Hepatocyte (in vitro differentiated cells): ENCODE measurements at places on chromosomes 5 and 9. TPM values are rescaled to one million over a fixed set of nuclear protein-coding genes. Genes with fewer than 3 reads are reported as not detected.

The PCDHGA1 gene
- total RNA-seq, result 0.24 and 0.33 TPM in 2 replicates

The PCDHB14 gene
- 3.9 and 4.3 TPM in 2 replicates for total RNA-seq

The PRR7 gene
- total RNA-seq, result 4.8 TPM in 2 replicates

The FRMPD1 gene
- 0.10 and 0.28 TPM in 2 replicates for total RNA-seq

The TMEM171 gene
- total RNA-seq, result 1.3 and 2.9 TPM in 2 replicates

The ESM1 gene
- total RNA-seq, result 2.2 and 2.6 TPM in 2 replicates

The UBLCP1 gene
- 20.2 and 28.9 TPM in 2 replicates for total RNA-seq

The SLC6A18 gene
- not detected in 2 replicates for total RNA-seq

The TNIP1 gene
- 54.3 and 64.6 TPM in 2 replicates for total RNA-seq

The IL5 gene
- not detected in 2 replicates for total RNA-seq

The OR1J2 gene
- total RNA-seq, result not detected in 2 replicates

DNA sequence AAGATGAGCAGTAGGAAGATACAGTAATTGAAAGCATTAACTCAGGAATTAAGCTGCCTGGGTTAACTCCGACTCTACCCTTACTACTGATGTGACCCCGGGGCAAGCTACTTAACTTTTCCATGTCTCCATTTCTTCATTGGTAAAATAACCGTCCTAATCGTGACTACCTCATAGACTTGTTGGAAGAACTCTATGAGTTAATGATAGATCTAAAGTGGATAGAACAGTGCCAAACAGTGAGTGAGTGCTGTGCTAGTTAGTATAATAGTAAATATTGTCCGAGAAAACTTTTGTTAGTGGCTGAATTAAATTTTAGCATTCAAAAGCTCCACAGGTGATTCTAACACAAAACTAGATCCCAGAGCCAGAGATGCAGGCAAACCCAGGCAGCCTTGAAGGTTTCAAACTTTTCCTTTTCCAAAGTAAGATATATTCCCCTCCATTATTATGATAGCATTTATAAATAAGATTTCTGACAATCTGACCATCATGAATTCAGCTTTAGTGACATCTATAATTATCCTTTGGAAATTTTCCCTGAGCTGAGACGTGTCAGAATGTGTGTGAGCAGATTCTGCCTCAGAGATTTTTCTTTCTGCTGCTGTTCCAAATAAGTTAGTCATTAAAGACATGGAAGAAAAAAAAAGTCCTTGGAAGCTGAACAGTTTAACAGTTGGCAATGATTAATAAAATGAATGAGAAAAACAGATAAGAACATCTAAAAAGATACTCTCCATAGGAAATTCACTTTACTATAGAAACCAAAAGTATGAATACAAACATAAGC, 369.5 kb downstream of the PRELID2 start:
- no peaks in the 10 kb centered on the region for H3K36me3 ChIP-seq
- DNase-seq, result peak; percentile 13
- no peaks in the 10 kb centered on the region for H3K27me3 ChIP-seq

DNA sequence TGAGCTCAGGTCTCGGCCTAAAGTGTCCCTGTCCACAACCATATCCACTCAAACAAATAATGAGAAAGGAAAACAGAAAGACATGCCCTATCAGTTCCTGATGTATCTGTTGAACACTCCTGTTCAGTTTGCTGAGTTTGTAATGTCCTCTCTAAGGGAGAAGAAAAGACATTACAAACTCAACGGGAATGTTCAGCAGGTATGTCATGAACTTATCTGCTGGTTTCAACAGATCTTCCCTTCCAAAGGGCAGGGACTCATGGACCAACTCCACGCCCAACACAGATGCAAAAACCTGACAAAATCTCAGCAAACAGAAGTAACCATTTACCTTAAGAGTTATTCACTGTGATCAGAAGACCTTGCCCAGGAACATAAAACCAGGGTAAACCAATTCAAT, 23.7 kb downstream of the BICD2 start:
- no peaks in the 10 kb centered on the region for H3K36me3 ChIP-seq
- H3K27me3 ChIP-seq, result no peaks in the 10 kb centered on the region
- DNase-seq, result no peak
- peaks cover 9% of the 10 kb centered on the region for H3K4me1 ChIP-seq
- H3K27ac ChIP-seq, result peak overlapping the region; percentile 31
- no peak overlapping the region for H3K4me3 ChIP-seq

GRCh38 chr5:25418978-25419377, 774.2 kb upstream of the CDH10 start:
- H3K27ac ChIP-seq, result no peak overlapping the region
- no peaks in the 10 kb centered on the region for H3K36me3 ChIP-seq
- H3K27me3 ChIP-seq, result no peaks in the 10 kb centered on the region
- H3K4me3 ChIP-seq, result no peak overlapping the region
- H3K4me1 ChIP-seq, result no peaks in the 10 kb centered on the region
- DNase-seq, result no peak

DNA sequence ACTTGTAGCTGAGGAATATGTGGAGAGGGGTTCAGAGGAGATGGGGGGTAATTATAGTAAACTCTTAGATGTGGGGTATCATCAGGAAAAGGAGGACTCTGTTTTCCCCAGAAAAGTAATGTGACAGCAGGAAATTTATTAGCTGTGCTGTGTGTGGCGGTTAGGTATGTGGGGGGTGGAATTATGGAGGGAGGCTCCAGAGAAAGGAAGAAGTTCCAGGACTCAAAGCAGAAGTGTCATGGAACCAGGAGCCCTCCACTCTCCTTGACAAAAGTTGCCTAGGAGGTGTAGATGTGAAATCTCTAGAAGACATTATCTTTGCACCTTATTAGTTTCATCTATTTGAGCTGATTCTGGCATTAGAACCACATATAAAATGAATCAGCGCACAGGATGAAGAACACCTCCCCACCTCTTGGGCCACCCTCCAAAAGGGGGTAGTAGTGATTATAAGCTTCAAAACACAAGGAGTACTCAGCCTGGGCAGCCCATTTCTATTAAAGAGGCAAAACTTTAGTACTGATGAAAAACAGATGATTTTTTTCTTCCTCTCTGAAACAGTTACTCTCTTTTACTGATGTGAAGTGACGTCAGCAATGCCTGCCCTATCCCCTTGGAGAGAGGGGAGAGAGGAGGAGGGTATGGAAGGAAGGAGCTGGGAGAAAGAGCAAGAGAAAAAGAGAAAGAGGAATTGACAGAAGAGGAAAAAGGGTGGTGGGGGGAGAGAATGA, 18.2 kb downstream of the NR2F1 start:
- peaks cover 5% of the 10 kb centered on the region for H3K4me1 ChIP-seq
- no peak overlapping the region for H3K4me3 ChIP-seq
- no peak overlapping the region for H3K27ac ChIP-seq
- peaks cover 100% of the 10 kb centered on the region for H3K27me3 ChIP-seq
- H3K36me3 ChIP-seq, result no peaks in the 10 kb centered on the region
- DNase-seq, result no peak

DNA sequence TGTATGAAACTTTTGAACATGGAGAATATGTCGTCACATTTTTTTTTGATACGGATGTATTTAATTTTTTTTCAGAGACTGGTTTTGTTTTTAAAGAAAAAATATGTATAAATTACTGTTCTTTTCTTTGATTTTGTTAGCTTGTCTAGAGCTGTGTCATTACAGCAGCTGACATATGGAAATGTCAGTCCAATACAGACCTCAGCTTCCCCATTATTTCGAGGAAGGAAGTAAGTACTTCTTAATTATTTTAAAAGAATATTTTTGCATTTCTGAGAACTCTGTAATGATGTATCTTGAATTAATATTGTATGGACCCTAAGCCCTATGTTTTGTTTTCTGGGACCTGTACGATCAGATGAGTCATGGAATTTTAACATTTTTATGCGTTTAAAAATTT, 7.6 kb downstream of the TENT2 start:
- no peaks in the 10 kb centered on the region for H3K36me3 ChIP-seq
- no peak overlapping the region for H3K27ac ChIP-seq
- no peaks in the 10 kb centered on the region for H3K4me1 ChIP-seq

DNA sequence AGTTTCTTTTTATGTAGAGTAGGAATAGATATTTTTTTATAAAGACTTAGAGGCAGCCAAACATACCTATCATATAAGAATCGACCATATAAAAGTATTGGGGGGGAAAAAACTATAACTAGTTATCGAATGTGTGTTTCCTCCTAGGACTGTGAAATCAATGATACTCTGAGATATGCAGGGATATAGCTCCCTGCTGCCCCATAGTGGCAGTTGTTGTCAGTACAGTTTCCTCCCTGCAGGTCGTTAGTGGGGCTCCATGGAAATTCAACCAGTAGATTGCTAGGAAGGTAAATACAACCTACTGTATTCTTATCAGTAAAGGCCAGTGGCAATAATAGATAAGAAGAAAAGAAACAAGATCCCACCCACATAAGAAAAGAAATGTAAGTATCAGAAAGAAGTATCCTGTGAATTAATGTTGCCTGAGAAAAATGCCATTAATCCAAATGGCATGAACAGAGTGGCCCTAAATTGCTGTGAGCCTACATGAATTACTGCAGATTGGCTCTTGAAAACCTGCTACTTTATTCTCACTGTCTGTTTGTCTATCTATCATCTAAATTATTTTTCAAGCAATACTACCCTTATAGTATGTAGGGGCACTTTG, 136.9 kb upstream of the FBN2 start:
- no peaks in the 10 kb centered on the region for H3K4me1 ChIP-seq
- no peak overlapping the region for H3K27ac ChIP-seq
- no peak overlapping the region for H3K4me3 ChIP-seq

DNA sequence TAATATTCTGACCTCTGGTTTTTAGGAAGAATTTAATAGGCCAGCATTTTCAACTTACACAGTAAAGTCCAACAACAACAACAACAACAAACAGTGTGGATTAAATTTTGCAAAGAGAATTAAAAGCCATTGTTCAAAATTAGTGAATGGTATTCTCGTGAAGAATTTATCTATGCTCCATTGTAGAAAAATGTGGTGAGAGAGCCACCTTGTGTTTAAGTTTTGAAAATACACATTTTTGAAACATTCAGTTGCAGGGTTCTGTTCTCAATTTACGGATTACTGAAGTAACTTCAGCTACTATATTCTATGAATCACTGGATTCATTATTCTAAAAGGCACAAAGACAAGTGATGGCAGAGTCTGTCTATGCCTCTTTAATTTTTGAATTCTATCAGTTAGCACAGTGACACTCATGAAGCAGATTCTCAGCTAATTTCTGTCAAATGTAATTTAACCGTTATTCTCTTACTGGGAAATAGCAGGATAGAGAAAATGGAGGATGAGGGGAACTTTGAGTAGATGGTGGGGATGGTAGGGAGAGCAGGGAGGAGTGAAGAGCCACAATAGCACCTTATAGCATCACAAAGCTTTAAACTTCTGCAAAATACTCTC, 11.0 kb downstream of the CCDC152 start:
- DNase-seq, result peak; percentile 49
- no peaks in the 10 kb centered on the region for H3K36me3 ChIP-seq
- H3K27ac ChIP-seq, result no peak overlapping the region
- no peak overlapping the region for H3K4me3 ChIP-seq
- no peaks in the 10 kb centered on the region for H3K4me1 ChIP-seq
- H3K27me3 ChIP-seq, result no peaks in the 10 kb centered on the region

DNA sequence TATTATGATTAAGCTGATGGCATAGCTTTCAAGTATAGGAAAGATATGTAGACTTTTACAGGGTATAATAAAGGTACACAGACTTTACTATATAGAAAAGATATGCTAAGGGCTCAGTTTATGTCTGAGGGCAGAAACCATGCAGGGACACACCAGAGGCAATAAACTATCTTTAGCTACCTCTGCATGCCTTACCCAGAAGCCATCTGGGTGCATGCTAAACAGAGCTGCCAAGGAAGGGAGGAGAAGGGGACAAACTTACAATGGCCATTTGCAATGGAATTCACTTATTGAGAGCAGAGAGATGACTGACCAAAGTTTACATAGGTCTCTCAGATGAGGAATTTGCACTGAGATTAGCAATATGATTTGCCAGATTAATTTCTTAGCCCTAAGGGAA, 143.1 kb upstream of the NR4A3 start:
- no peak overlapping the region for H3K27ac ChIP-seq
- H3K4me3 ChIP-seq, result no peak overlapping the region
- DNase-seq, result no peak
- no peaks in the 10 kb centered on the region for H3K27me3 ChIP-seq

GRCh38 chr5:122405751-122406150, 93.7 kb downstream of the SNCAIP start:
- no peak overlapping the region for H3K4me3 ChIP-seq
- H3K27ac ChIP-seq, result no peak overlapping the region
- no peak for DNase-seq
- no peaks in the 10 kb centered on the region for H3K36me3 ChIP-seq

- DNase-seq, result no peak
- no peaks in the 10 kb centered on the region for H3K27me3 ChIP-seq
- H3K27ac ChIP-seq, result no peak overlapping the region
- H3K4me3 ChIP-seq, result no peak overlapping the region
- no peaks in the 10 kb centered on the region for H3K36me3 ChIP-seq
Measured at GRCh38 chr9:28538132-28538531, 964.9 kb upstream of the C9orf72 start.

GRCh38 chr5:112483704-112484103, 64.6 kb upstream of the EPB41L4A start:
- H3K4me1 ChIP-seq, result no peaks in the 10 kb centered on the region
- H3K36me3 ChIP-seq, result no peaks in the 10 kb centered on the region
- DNase-seq, result no peak
- H3K27ac ChIP-seq, result no peak overlapping the region

- peaks cover 2% of the 10 kb centered on the region for H3K27me3 ChIP-seq
- H3K36me3 ChIP-seq, result no peaks in the 10 kb centered on the region
- DNase-seq, result no peak
- H3K4me3 ChIP-seq, result no peak overlapping the region
- H3K27ac ChIP-seq, result no peak overlapping the region
Measured at GRCh38 chr9:114666401-114666800, 8.8 kb upstream of the TEX53 start.

DNA sequence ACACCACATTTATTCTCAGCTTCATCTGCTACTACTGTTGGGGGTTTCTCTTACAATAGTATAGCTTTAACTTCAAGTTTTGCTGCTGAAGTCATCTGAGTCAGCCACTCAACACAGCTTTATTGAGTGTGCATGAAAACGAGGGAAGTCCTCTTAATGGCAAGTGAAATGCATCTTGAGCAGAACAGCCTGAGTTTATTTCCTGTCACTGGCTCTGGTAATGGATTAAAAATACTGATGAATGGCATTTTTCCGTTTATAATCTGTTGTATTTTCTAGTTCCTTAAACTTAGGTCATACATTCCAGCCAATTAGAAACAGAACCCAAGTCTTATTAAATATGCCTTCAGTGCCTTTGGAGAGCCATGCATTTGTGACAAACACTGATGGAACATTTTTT, 238.6 kb downstream of the SLF1 start:
- DNase-seq, result no peak
- no peak overlapping the region for H3K27ac ChIP-seq
- no peak overlapping the region for H3K4me3 ChIP-seq
- H3K4me1 ChIP-seq, result no peaks in the 10 kb centered on the region
- H3K27me3 ChIP-seq, result no peaks in the 10 kb centered on the region
- no peaks in the 10 kb centered on the region for H3K36me3 ChIP-seq
